ENCODE measurements at places on chromosomes 11 and 22. TPM values are rescaled to one million over a fixed set of nuclear protein-coding genes. Genes with fewer than 3 reads are reported as not detected.

TSG101 gene
- 38.5 TPM for total RNA-seq

COA4 gene
- total RNA-seq = 24.5 TPM

SESN3 gene
- 124 TPM for total RNA-seq

SLC16A8 gene
- 4.3 TPM for total RNA-seq

TRMU gene
- 62.0 TPM for total RNA-seq

C22orf23 gene
- 0.84 TPM for total RNA-seq

ANKK1 gene
- 0.57 TPM for total RNA-seq

SPI1 gene
- total RNA-seq = 8.3 TPM

MPEG1 gene
- total RNA-seq = 2.3 TPM

NLRP14 gene
- total RNA-seq = 0.91 TPM

C11orf21 gene
- 0.33 TPM for total RNA-seq

ZDHHC13 gene
- 18.7 TPM for total RNA-seq

CEND1 gene
- total RNA-seq = 153 TPM

COX8A gene
- 264 TPM for total RNA-seq

PIWIL4 gene
- total RNA-seq = 4.4 TPM

MMP7 gene
- not detected for total RNA-seq

OR5P2 gene
- total RNA-seq = not detected

NEFH gene
- 56.1 TPM for total RNA-seq

All from dorsolateral prefrontal cortex (tissue), 122 donors.